Fibroblast of skin of right quadriceps (primary cell): ENCODE measurements at places on chromosomes 7 and 10.
A peak's percentile ranks its signal among the peaks of the same experiment; 100 is the strongest.

DNA sequence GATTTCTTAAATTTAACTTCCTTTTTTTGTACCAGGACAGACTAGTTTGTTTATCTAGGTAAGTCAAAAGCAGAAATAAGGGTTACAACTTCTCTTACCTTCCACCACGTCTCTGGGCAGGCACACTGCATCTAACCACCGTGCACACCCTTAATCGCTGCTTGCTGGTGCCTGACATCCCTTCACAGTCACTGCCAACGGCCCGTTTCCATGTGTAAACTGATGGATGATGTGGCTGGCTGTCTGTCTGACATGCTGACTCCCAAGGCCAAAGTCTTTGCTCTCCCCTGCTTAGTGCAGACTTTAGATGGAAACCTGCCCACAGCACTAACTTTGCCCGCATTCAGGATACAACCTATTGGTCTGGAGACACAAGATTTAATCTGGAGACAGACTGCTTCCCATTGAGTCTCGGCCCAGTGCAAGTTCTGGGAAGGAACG lies 1.1 kb downstream of the TMEM273 start:
- DNase-seq: no peak

DNA sequence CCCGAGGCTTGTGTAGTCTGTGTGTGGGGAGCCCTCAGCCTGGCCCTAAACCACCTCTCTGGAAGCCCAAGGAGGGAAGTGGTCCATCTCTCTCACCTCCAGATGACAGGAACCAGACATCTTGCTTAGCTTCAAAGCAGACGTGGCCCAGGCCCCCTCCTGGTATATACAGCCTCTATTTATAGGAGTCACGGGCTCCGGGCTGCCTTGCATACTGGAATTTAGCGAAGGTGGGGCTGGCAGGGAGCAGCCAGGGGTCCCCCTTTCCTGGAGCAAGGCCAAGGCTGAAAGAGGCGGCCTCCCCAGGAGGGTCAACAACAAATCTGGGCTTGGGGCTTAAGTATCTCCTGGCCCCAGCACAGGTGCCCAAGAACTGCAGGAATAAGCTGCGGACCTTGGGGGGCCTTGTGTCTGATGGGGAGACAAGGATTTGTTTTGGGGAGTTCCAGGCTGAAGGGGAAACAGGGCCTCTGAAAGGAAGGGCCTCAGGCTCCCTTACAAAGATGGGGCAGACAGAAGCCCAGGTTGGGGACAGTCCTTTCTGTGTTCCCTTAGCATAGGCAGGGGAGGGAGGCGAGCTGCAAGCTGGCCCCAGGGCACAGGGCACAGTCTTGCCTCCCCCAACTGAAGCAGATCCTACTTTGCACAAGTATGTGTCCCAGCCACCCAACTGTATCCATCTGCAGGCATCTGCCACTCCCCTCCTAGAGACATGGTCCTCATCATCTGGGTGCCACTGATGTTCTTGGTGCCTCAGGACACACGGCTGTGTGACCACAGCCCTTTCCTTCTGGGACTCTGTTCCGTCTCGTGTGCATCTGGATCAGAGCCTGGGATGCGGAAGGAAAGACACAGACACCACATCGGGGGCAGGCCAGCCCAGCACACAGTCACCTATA lies 11.9 kb downstream of the ZCCHC24 start:
- no peak for DNase-seq

GRCh38 chr7:92835261-92835850 lies 1.0 kb downstream of the CDK6 start:
- peak; percentile 80 for DNase-seq

- no peak for DNase-seq
These were observed 15.1 kb upstream of the GATA3 start for GRCh38 chr10:8039321-8039881.

GRCh38 chr10:49096890-49097445 lies 18.4 kb downstream of the VSTM4 start:
- no peak for DNase-seq

DNA sequence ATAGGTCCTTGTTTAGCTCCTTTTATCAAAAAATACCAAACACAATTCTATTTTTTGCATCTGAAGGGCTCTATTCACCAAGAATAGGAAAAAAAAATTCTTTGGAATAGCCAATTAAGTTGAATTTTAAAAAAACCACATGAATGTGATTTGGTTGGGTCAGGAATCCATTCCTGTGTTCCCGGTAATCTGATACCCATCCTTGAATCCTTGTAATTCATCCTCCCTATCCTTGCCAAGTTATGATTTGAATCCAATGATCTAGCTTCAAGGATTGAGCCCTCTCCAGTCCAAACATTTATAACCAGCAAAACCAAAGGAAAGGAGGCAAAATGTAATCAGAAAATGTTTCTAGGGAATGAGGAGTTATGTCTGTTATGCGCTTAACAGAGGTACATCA lies 86.6 kb downstream of the CFAP58 start:
- DNase-seq: peak; percentile 66

DNA sequence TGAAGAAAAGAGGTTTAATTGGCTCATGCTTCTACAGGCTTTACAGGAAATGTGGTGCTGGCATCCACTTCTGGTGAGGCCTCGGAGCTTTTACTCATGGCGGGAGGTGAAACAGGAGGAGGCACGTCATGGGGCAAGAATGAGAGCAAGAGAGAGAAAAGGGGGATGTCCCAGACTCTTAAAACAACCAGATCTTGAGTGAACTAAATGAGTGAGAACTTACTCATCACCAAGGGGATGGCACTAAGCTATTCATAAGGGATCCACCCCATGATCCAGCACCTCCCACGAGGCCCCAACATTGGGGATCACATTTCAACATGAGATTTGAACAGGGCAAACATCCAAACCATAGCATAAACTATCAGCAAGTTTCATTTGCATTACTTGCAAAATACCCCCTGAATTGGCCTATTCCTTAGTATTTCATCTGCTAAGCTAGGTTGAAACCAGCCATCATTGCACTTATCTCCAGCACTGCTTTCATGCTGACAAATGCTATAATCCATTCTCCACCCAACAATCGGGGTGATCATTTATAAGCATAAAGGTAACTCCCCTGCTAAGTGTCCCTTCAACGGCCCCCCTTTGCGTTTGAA lies 179.0 kb downstream of the NOC3L start:
- peak; percentile 99 for DNase-seq

DNA sequence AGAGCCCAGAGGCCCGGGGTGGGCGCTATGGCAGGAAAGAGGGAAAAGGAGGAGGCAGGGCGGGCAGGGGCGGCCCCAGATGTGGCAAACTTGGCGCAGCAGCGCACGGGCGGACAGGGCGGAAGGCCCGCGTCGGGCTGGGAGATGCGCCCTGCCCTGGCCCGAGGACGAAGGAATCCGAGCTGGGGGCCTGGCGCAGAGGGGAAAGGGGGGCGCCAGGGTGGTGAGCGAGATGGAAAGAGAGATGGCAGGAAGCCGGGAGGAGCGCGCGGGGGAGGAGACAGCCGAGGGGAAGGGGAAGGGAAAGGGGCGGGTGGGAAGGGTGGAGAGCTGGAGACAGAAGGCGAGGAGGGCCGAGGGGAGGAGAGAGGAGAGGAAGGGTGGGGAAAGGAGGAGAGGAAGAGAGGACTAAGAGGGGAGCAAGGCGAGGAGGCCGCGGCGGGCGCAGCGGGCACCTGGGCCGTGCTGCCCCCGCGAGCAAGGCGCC lies at the start of gene MARVELD1:
Gene MARVELD1, plus strand, starts transcription at position 392 of the 487 bp plus-strand sequence. CDS start 147 bp downstream, outside the sequence.
- DNase-seq: peak; percentile 91

- no peak for DNase-seq
These were observed 51.9 kb downstream of the ALOX5 start for GRCh38 chr10:45425621-45426563.

DNA sequence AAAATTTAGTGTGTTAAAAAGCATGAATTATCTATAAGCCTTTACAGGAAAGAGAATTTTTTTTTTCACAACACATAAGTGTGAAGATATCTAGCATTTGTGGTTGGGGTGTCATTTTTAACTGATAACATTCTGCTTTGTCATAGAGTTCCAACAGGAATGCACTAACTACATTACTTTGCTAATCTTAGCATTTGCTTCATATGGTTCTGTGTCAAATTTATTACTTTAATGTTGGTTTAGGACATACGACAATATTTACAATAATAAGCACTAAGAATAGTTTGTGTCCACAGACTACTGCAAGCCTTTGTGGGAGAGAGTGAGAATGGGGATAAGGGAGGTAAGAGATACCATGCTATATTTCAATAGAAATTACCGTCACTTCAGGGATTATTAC lies 40.6 kb upstream of the MAGI2 start:
- peak; percentile 58 for DNase-seq
